ENCODE measurements at places on chromosomes 6 and 20.

DNA sequence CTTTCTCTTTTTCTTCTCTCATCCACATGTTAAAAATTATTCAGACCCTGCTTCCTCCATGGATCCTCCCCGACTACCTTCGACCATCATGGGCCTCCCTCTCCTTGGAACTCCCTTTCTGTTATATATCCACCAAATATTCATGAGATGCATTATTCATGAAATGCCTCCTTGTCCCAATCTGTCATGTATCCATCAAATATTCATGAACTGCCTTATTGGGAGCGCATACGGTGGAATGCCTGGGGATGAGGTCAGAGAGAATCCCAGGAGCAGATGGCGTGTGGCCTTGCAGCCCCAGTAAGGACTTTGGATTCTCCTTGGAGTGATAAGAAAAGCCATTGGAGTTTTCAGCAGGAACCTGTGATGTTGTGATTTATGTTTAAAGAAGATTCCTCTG lies 97.0 kb downstream of the NRN1 start:
- no peak for DNase-seq

DNA sequence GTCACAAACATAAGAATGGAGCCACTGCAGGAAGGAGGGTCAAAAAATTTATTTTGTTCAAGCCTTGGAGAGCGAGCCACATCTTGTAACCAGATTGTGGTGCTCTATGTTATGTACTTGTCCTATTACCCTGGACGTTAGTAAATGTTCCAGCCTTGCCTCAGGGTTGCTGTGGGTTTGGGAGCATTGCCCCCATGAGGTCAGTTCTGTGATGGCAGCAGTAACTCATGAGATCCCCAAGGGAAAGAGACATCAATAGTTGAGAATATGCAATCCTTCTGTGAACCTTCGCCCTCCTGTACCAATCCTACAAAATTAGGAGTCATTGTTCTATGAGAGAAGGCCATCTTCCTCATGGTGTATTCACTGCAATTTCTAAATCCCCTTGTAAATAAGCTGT lies 16.4 kb upstream of the CFAP206 start:
- DNase-seq: peak; percentile 53

DNA sequence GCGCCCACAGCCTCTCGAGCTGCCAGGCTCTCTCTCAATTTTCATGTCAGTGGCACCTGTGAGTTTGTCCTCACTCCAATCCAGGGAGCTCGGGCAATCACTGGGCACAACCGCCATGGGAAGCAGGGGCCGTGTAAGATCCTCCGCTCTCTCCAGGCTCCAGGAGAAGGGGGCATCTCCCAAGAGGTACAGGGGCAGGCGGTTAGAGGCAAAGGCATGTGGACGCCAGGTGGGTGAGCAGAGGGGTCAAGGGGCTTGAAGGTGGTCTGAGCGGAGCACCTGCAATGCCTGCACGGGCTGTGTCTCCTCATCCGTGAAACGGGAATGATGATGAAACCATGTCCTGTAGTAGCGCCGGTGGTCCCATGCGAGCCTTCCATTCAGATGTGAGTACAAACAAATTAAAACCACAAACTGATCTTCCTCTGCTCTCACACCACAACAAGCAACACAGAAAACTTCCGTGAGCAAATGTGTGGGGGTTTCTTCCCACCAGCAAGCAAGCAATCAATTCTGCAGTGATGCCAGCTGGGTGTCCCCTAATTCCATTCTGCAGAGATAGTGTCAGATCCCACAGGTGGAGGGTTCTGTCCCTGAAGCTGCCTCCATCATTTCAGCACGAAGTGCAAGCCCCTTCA lies 222.5 kb upstream of the PMEPA1 start:
- no peak for DNase-seq

GRCh38 chr6:142569676-142570075 lies 267.9 kb downstream of the ADGRG6 start:
- peak; percentile 31 for DNase-seq

DNA sequence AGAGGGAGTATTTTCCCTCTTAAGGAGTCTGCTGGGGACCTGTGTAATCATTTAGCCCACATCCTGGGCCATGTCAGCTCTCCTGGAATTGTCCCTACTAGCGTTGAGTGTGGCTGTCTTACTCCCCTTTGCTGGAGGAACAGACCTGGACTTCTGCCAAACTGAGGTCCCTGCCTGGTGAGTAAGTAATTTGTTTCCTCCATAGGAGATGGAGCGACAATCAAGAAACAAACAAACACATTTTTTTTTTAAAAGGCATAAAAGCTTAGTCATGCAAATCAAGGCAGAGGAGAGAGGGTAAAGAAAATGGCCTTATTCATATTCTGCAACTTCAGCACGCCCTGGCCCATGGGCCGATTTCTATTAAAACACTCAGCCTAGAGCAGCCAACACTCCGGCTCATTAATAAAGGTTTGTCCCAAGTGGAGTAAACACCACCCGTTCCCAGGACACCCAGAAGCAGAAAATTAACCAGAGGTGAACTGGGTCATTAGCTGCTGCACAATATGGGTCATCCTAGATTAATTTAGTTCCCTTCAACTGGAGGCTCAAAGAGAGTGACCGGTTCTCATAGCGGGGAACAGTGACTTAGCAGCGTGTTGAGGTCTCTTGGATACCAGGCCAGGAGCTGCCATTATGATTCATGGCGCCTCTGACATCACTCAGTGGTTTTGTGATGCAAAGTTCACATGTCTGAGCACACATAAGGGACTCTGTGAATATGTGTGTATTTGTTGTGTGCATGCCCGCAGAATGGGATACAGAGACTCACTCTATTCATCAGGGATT lies 165.0 kb upstream of the SULF2 start:
- DNase-seq: peak; percentile 79

DNA sequence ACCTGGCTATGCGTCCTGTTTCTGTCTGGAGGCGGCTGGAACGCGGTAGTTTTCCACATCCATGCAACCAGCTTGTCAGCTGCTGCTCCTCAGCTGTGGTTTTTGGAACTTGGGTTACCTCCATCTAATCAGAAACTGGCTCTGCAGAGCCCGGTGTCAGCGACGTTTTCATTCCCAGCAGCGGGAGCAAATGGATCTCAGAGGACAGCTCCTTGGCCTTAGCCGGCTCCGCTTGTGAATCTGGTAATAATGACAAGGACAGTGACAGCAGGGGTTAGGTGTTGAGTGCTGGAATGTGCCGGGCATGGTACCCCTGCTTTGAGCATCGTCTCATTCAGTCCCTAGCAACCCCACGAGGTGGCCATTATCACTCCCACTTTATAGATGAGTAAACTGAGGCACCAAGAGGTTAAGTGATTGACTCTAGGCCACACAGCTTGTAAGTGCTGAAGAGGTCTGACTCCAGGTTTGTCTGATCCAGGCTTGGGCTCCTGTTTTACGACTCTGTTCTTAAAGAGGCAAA lies 1.3 kb downstream of the SLCO4A1 start:
- no peak for DNase-seq

DNA sequence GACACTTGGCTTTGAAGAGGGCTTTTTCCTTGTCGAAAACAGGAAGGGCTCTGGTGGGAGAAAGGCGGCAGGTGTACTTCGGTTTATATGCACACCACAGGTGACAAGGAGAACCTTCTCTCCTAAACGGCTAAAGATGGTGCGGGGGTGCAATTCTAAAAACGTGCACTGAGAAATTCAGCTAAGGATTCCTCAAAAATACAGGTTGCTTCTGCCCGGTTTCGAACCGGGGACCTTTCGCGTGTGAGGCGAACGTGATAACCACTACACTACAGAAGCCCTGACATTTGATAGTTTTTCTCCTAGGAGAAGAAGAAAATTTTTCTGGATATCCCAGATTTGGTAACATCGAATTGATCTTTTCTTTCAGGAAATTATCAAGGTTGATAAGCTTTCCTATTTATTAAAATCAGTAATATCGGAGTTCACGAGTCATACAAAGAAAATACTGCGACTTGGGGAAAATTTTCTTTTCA lies 32.0 kb downstream of the POM121L2 start:
- DNase-seq: peak; percentile 58

GRCh38 chr6:27617046-27617687 lies 144.3 kb upstream of the ZNF184 start:
- DNase-seq: peak; percentile 23

GRCh38 chr20:3740615-3741301 lies 8.3 kb downstream of the HSPA12B start:
- no peak for DNase-seq

GRCh38 chr20:63903796-63904561 lies 9.1 kb downstream of the DNAJC5 start:
- no peak for DNase-seq

- peak; percentile 18 for DNase-seq
Observed at GRCh38 chr6:45533386-45533785, 155.7 kb upstream of the SUPT3H start.

DNA sequence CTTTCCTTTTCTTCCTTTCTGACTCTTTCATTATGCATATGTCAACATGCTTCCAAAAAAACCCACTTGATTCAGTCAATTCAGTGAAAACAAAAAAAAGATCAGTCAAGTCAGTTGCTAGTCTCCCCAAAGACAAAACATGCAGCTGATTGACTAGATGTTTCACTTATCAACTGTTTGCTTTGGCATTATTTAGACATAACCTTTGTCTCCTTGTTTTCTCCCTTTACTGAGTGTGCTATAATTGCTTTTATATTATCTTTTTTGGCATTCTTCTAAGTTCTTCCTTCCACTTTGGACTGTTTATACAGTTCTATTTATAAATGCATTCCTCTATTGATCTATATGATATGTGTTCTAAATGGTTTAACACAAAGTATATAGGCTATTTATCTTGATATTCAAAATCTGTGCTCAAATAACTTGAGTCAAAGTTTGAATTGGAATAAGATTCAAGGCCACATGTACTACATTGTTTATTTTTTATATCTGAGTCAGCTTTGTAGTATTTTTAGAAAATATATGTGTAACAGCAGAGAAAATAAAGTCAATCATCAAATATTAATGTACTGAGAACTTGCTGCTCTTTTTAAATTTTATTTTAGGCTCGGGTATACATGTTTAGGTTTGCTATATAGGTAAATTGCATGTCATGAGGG lies 260.5 kb downstream of the CENPW start:
- no peak for DNase-seq

DNA sequence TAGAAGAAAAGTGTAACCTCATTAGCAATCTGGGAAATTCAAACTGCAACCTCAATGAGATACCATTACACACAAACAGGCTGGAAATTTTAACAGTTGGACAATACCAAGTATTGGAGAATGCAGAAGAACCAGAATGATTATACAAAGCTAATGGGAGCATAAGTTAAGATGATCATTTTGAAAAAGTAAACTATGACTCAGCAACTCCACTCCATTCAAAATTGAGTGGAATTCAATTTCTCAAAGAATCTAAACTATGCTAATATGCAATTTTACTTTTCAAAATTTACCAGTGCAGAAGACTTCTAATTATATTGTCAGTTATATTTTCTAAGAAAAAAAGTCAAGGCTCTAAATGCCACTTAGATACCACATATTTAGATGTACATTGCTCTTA lies 17.2 kb downstream of the GPLD1 start:
- DNase-seq: peak; percentile 6

- peak; percentile 74 for DNase-seq
Observed at GRCh38 chr6:75893058-75893775, 144.2 kb downstream of the MYO6 start.

DNA sequence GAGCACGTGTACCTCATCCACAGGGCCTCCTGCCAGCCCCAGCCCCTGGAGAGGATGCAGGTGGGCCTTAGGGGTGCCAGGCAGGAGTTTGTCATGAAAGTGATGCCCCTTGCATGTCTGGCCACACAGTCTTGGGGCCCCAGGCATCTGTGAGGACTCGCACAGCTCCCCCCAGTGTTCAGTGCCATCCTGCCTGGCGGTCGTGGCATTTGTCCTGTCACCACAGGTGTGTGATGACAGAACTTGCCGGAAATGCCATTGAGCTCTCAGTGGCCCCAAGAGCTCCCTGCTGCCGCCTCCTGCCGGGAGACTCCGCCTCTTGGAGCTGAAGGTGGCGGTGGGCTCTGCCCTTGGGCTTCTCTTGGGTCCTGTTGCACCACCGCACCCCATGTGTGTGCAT lies 30.6 kb upstream of the ADRM1 start:
- no peak for DNase-seq

DNA sequence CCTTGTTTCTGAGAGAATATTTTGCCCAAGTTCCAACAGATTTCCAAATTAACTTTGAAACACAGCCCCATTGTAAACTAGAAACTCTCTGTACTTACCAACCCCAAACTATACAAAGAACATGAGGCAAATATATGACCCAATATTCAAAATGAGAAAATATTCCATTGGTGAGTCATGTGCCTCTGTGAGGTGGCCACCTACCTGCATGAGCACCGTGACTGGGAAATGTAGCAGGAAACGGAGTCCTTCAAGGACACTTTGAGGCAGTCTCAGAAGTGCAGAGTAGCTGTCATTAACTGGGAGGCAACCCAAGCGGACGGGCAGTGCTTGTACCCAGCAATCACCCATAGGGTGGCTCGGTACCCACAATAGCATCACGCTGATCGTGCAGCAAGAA lies 335.5 kb upstream of the NOX3 start:
- no peak for DNase-seq

DNA sequence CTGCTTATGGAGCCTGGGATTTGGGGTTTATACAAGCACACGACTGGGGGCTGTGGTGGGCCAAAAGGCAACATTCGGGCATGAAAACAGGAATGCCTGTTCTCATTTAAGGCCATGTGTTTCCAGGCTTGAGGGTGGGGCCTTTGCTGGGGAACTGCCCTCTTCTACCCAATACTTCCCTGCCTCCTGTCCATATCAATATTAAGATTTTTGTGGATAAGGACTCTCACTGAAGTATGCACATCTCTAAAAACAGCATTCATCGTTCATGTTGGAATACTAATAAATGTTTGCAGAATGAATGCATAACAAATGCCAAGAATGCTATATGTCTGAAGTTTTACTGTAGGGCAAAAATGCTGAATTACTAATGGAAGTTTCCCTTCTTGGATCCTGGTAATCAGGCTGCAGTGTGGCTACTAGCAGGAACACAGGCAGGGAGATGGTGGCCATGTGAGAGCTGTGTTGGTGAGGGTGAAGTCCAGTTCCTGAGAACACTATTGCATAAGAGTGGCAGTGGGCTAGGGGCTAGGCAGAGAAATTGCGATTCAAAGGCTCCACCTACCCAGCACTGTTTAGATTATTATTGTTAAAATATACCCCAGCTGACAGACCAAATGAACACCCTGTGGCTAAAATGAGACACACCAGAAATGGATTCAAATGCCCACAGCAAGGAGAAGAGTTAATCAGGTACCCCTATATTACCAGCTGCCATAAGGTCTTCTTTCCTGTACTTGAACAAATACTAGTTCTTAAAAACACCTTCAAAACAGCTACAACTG lies 644.3 kb downstream of the EPM2A start:
- peak; percentile 9 for DNase-seq

DNA sequence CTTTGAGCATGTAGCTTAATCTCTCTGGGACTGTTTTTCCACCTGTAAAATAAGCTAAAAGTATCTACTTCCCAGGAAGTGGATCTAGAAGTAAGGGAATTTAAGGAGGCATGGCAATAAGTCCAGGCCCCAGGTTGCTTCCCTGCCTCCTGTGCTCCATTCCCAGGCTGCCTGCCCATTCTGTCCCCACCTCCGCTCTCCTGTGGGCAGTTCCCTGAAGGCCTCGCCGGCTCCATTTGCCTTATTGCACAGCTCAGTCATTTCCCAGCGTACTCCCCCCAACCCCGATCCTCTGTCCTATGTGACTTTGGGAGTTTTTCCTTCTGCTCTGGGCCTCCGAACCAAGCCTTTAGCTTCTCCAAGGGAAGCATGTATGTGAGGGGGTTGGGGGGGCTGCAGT lies 4.6 kb downstream of the SLC29A1 start:
- no peak for DNase-seq
